ENCODE measurements at places on chromosomes 6 and 20. TPM values are rescaled to one million over a fixed set of nuclear protein-coding genes. Genes with fewer than 3 reads are reported as not detected.

DNA sequence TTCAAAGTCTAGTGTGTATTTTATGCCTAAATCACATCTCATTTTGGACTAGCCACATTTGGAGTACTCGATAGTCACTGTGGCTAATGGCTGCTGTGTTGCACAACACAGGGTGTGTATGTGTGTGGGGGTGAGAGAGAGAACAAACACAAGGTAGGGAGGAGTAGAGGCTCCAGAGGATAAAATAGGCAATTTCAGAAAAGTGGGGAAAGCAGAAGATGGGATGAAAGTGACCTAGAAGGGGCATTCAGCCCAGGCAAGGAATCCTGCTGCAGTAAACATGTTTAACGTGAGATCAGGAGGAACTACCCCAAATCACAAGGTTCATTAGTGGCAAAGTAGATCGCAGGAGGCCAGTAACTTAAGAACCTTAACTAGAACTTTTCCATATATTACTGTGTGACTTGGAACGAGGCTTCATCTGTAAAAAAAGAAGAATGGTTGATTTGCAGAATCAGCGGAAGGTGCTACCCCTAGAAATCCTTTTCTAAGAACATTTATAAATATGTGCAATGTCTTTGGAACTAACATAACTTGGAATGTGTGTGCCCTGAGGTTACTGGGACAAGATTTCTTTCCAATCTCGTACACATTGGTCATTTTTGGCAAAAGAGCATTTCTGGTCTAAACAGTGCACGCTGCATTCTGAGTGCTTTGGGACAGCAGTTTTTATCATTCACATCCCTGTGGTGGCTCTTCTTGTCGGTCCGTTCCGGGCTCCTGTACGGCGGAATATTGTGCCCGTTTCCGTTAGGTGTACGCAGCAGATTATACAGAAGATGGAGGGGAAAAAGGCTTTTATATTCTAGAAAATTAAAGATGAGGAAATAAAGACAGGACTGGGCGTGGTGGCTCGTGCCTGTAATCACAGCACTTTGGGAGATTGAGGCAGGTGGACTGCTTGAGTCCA is 2.6 kb downstream of the DUSP22 start:
- no peak for DNase-seq

DNA sequence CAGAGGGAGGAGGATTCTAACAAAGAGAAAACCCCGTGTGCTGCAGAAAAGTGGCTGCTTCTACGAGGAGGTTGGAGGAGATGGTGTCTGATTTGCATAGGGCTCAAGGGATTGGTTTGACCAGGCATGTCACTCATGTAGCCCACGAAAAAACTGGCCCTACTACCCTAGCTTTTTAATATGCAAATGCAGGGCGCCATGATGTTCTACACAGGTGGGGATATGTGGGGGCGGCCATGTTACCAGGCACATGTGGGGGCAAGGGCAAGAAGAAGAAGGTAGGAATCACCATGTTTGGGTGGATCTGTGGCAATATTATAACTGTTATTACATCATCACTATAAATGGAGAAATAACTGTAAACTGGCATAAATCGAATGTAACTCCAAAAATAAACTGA is 9.9 kb downstream of the KIAA1755 start:
- DNase-seq = no peak

Gene ISM1
- not detected for total RNA-seq

DNA sequence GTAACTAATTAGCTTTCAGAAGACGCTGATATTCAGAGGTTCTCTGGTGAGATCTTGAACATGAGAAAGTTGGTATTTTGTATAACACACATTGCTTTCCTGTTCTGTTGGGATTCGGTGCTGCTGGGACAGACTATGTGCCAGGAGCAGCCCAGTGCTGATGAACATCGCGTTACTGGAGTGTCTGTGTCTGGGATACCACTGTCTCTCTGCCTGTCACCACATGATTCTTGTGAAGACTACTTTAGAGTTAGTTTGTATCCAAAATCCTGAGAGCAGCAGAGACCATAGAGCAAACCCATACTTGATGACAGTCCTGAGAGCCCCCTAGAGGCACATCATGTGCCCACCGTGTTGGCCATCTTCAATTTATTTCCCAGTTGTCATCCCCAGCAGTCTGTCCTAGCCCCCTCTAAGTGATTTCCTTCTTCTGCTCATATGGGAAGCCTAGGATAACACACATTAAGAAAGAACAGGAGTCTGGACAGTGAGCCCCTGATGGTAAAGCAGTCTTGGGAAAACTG is 41.8 kb upstream of the TINAG start:
- no peak for DNase-seq
